C1 segment of cervical spinal cord (tissue), 14 donors: ENCODE measurements at places on chromosomes 3 and 15.

DNA sequence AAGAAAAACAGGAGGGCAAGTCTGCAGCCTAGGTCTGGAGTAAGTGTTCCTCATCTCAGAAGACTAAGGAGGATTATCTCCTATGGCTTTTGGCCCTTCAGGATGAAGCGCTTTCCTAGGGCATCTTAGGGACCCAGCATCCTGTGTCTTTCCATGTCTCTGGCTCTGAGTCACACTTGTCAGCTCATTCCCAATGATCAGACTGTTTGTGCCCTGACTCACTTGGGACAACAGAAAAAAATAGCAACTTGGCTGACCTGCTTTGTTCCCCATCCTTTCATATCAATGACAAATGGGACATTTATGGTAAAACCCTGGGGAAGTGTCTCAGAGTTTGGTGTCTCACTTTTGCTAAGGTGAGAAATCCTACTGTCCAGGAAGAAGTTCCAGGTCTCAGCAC lies 76.2 kb upstream of the OXTR start:
- no peak for DNase-seq

DNA sequence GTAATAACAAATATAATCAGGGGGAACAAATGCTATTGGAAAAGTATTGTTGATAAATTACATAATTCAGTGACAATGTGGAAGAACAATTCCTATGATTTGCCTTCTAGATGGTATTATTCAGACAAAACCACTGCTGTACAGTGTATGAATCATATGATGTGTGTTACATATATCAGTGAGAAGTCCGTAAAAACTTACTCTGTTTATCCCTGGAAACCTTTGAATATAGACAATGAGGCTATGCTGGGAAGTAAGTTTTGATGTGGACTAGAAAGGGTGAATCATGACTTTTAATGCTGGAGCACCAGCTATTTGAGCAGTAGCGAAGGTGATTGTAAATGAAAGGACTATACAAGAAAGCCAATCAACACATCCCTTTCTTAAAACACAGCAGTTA lies 17.9 kb downstream of the C3orf38 start:
- DNase-seq = no peak

DNA sequence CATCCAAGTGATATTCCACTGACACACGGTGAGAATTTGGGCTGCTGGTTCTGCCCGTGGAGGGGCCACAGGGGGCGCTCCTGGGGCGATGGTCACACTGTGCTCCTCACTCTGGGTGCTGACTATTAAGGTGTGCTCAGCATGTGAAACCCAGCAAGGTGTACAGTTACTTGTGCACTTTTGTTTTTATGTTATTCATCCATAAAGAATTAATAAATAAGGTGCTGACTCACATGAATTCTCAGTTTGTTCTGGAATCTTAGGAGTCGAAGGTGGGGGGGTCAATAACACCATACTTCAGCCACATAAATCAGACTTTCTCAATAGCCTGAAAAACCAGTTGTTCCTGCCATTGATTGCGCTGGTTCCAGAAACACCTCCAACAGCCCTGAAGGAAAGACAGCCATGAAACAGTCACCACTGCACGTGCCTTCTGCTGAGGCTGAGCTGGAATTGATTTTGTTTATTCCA lies 53.5 kb upstream of the SPATA12 start:
- DNase-seq = no peak

- no peak for DNase-seq
These were observed 3.3 kb downstream of the CHRNA3 start for GRCh38 chr15:78617516-78617915.

DNA sequence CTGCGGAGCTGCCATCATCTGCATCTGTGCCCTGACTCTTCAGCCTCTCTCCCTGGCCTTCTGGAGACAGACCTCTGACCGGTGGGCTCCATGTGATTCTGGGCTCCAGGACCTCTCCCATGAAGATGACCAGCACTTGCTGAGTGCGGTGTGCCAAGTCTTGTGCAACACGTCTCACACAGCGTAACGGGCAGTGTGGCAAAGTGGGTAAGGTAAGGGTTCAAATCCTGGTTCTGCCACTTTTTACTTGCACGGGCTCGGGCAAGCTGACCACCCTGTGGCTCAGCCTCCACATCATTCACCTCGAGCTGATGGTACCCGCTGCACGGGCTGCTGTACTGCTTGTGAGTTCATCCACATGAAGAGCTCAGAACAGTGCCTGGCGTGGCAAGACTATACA lies 6.5 kb upstream of the SYNM start:
- DNase-seq = no peak

DNA sequence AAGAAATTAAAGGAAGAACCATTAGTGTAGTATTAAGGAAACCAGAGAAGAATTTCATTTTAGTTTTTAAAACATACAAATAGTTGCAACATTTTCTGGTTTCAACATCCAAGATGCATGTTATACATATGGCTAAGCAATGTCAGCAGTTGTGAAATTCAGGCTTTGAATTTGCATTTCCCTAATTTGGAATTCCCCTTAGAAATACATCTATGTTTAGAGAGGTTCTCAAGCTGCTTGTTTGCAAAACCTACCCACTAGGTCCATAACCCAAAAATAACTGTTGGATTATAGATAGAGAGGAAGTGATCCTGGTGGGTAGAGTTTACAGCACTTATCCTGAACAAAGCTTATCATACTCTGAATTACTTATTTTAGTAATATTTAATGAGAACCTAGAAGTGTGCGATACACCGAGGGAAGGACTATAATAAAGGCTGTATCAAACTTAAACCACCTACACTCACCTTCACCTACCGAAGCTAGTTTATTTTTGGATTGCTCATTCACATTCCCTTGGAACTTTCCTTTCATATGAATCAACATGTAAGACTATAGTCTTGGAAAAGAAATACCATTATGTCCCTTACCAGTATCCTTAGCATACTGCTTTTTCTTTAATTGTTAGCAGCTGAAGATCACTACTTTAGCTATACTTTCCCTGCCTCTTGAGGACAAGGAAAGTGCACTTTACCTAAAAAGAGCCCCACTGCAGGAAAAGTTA lies 60.6 kb downstream of the CHAC1 start:
- no peak for DNase-seq

DNA sequence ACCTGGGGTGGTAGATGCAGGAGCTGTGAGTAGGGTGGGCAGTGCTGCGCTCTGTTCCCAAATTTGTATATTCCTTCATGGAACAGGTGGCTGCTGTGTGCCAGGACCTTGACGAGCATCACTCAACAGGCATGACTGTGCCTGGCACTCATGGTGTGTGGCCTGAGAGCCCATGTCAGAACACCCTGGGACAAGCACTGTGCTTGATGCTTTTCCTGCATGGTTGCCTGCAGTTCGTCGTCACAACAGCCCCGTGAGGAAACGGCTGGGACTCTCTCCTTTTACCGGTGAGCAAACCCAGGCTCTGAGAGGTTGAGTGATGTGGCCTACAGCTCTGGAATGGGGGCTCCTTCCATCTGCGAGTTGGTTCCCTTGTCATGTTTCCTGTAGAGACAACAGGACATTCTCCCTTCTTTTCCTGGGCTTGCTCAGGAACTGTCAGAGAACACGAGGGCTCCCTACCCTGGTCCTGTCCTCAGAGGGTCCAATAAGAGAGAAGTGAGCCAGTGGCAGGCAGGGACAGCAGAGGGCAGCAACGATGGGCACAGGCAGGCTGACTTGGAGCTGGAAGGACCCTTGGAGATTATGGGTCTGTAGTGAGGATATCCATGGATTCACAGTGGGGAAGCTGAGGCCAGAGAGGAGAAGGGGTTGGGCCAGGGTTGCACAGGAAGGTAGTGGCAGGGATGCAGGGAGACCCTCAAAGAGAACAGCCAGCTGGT lies 37.4 kb downstream of the PRKCD start:
- DNase-seq = no peak

- DNase-seq = no peak
These were observed 67.9 kb downstream of the ATP8B4 start for GRCh38 chr15:50050986-50051743.

DNA sequence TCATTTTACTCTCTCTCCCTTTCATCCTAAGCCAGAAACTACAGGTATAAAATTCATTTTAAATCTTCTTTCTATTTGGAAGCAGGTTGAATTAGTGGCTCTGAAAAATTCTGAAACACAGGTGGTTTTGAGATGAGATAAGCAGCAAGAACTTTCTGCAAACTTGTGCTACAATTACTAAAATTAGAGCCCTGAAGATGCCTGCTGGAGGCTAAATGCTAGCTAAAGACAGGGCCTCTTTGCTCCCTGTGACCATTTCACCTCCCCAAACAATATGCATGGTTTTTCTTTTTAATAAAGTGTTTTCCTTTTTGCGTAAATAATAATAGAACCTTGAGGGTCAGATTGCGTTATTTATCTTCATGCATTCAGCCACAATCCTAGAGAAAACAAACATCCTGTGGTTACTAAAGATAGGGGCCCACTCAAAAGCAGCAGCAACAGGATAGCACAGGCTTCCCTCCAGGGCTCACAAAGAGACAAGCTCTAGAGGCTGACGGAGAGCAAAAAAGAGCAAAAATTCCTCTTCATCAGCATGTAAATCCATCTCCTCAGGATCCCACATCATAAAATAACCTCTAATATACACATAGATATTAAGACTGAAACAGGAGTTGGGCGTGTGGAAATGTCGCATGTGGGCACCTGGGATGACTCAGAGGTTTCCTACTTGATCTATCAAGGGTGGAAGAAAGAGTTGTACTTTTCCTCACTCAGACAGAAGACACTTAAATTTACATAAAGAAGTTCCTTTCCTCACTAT lies 26.5 kb upstream of the CP start:
- no peak for DNase-seq

DNA sequence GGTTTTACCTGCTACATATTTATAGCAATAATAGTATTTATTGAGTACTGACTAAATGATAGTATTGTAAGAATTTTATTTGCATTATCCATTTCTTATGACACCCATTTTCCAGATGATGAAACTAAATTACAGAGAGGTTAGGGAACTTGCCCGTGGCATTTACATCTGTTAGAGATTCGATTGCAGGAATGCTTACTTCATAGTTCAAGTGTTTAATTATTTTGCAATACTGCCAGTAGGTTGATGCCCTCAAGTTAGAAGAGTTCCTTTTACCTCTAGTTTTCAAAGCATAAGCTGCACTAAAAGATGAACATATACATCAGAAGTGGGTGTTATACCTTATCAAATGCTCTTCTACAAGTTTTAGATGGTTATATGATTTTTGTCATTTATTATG lies 362.8 kb upstream of the RGMA start:
- no peak for DNase-seq

GRCh38 chr3:183987000-183987600 lies 30.6 kb downstream of the ABCC5 start:
- DNase-seq = no peak

- no peak for DNase-seq
These were observed 2.2 kb downstream of the SLC6A20 start for GRCh38 chr3:45794177-45794560.

DNA sequence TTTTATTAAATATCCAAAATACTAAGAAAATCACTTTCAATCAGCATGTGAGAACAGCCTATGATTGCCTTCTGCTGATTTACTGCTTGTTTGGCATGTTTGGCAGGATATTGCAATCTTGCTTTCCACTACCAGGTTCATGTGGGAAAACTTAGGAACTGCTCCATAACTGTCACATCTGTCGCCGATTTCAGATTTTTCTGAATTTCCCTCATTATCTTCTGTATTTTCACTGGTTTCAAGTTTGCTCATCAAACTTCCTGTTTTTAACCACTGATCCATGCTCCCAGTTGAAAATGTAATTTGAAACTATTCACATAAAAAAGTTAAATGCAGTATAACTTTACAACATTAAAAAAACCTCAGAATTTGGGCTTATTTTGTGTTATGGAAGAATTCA lies 93.0 kb downstream of the NFKBIZ start:
- no peak for DNase-seq
